ENCODE measurements at places on chromosomes 5 and 9.
A peak's percentile ranks its signal among the peaks of the same experiment; 100 is the strongest.

- DNase-seq = no peak
Observed at GRCh38 chr5:125554355-125554754, 807.9 kb upstream of the ZNF608 start.

DNA sequence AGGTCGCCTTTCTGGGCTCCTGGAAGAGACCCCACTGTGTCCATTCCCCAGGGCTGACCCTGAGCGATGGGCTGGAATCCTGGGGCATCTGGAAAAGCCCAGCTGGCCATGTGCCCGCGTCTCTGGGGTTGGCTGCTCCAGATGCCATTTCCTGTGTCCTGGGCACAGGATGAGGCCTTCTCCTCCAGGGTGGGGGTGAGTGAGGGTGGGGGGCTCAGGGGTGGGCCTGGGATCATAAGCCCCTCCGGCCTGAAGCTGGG lies 30.7 kb downstream of the PAEP start:
- no peak for DNase-seq

- no peak for DNase-seq
Observed at GRCh38 chr5:97478483-97478882, 295.4 kb upstream of the RIOK2 start.

DNA sequence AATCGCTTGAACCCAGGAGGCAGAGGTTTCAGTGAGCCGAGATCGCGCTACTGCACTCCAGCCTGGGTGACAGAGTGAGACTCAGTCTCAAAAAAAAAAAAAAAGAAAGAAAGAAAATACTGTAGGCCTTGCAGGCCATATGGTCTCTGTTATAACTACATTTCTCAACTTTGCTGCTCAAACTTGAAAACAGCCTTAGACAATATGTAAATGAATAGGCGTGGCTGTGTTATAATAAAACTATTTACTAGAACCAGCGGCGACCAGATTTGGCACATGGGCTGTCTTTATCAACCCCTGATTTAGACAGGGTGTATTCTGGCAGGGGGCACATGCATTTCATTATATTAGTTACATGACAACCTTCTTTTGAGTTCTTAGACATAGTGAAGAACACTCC lies 130.0 kb downstream of the C9orf152 start:
- DNase-seq = no peak

GRCh38 chr9:126326228-126327005 lies at the start of gene MVB12B:
Gene MVB12B, plus strand, starts transcription at chr9:126326829. Its CDS starts 101 bp downstream, at chr9:126326930.
- DNase-seq = peak; percentile 36

DNA sequence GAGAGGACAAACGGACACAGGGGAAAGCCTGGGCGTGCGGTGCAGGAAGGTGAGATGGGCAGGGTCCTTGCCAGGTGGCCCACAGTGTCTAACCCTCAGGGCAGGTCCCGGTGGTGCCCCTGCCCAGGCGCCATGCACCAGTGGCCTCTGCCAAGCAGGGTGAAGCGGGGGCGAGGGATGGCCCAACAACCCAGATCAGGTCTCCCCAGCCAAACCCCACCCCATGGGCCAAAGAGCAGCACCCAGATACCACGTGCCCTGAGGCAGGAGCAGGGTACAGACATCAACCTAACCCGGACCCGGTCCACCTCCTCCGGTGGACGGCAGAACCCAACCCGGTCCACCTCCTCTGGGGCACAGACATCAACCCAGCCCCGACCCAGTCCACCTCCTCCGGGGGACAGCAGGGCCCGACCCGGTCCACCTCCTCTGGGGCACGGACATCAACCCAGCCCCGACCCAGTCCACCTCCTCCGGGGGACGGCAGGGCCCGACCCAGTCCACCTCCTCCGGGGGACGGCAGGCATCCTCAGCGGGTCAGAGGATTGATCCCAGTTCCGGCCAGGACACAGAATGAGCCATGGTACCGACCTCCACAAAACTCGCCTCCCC lies 12.8 kb downstream of the SLC12A7 start:
- no peak for DNase-seq

- no peak for DNase-seq
Observed at GRCh38 chr5:77367741-77368140, 124.4 kb downstream of the WDR41 start.

DNA sequence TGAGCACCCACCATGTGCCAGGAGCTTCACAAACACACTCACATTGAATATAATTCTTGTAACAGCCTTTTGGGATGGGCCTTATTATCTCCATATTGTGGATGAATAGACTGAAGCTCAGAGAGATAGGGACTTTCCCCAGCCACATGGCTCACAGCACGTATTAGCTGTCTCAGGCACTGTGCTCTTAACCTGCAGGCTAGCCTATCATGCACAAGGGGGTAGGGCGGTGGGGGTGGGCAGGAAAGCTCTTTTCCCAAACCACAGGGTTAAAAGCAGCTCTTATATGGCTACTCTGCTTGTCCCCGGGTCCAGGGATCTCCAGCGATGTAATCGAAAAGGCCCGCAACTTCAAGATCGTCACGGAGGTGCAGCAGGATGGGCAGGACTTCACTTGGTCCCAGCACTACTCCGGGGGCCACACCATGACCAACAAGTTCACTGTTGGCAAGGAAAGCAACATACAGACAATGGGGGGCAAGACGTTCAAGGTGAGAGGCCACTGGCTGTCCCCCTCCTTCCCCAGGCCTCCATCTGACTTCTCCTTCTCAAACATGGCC lies 2.6 kb downstream of the FABP6 start:
- no peak for DNase-seq

DNA sequence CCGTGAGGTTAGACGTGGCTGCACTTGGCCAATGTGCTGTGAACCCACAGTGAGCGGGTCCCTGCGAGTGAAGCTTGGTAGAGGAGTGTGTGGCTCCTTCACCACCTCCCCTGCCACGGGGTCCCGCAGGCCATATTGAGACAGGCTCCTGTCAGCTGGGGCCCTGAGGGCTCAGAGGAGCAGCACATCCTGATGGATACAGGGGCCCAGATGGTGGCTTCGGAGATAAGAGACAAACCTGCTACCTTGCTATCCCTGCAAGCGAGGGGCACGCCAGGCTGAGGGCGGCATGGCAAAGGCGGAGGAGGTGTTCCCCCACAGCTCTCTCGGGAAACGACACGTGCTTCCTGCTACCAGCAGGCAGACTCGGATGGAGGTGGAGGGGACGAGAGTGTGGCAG lies 33.1 kb downstream of the SLC6A3 start:
- DNase-seq = no peak

DNA sequence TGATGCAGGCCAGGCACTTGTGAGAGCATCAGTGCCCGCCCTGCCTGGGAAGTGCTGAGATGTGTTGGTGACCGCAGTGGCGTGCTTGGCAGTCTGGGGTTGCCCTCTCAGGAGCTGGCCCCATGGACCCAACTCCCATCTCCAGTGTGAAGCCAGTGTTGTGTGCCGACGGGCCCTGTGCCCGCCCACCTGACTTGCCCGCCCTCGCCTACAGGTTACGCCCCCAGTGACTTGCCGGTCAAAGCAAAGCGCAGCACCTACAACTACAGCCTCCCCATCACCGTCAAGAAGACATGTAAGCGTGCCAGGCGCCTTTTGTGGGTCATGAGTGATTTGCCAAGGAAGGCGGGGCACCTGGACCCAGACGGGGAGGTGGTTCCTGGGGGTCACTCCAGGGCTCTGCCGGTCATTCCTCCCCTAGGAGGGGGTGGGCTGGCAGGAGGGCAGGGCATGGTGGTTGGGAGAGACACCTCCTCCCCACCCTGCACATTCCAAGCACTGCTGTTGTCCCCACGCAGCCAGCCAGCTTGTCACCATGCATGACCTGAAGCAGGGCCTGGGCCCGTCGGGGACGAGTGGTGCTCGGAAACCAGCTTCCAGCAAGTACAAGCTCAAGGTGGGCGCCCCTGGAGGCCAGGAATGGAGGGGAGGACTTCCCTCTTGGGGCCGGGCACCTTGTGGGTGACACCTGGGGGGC lies 7.4 kb upstream of the CEL start:
- DNase-seq = no peak

- no peak for DNase-seq
Observed at GRCh38 chr9:72721067-72721466, 199.7 kb downstream of the TMC1 start.

DNA sequence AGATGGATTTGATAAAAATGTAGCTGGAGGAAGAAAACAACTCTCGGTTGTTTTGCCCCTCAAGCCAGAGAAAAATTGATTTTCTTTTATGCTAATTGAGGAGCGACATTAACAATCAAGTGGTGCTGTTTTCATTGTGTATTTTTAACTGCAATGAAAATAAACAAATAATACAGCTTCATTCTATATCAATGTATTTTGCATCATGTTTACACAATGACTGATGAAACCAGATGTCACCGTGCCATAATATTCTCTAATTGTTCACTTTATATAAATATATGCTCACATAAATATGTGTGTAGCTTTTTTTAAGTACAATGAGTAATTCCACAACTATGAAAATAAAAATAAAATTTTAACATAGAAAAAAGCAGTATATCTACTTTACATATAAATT lies 139.0 kb upstream of the PRDM9 start:
- no peak for DNase-seq

Data from effector CD4-positive, alpha-beta T cell (primary cell).